ENCODE measurements at places on chromosomes 2 and 18.

- DNase-seq: no peak
Measured at GRCh38 chr2:238850091-238850490, 2.2 kb downstream of the TWIST2 start.

- DNase-seq: no peak
Measured at GRCh38 chr2:180662521-180662920, 317.9 kb upstream of the UBE2E3 start.

- no peak for DNase-seq
Measured at GRCh38 chr2:196256585-196256984, 85.2 kb upstream of the STK17B start.

GRCh38 chr2:215652388-215652787 is 216.5 kb upstream of the FN1 start:
- DNase-seq: no peak

DNA sequence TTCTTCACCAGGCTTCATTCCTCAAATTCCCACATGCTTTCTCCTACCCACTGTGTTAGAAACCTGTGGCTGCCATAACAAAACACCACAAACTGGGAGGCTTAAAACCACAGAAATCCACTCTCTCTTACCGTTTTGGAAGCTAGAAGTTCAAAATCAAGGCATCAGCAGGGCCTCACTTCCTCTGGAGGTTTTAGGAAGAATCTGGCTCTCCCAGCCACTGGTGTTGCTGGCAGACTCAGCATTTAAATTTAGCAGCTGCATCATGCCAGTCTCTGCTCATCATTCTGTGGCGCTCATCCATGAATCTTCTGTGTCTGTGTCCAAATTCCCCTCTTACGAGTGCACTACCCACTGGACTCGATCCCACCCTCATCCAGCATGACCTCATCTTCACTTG is 248.5 kb downstream of the ZNF516 start:
- DNase-seq: no peak

GRCh38 chr2:174765576-174765975 is 1.3 kb upstream of the CHRNA1 start:
- no peak for DNase-seq

DNA sequence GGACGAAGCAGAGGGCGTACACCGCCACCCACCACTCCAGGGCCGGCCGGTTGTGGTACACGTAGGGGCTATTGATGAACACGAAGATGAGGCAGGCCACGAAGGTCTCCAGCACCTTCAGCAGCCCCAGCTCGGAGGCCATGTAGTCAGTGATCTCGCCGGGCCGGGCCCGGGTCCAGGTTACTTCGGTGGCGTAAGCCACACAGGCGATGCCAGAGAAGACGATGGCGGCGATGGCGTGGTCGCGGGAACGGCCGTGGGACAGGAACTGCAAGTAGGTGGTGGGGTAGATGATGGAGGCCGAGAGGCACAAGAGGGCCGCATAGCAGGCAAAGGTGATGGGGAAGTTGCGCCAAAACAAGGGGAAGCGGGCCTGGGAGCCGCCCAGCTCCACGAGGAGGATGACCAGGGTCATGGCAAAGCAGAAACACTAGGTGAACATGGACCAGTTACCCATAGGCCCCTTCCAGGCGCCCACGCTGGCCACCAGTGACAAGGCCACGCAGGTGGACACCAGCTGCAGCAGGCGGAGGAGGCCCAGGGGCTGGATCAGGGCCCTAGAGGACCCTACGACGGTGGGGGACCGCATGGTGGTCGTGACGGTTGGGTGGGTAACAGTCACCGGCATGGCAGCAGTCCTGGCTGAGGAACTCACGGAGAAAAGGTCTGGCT is 128.4 kb upstream of the FAM98A start:
- DNase-seq: no peak

DNA sequence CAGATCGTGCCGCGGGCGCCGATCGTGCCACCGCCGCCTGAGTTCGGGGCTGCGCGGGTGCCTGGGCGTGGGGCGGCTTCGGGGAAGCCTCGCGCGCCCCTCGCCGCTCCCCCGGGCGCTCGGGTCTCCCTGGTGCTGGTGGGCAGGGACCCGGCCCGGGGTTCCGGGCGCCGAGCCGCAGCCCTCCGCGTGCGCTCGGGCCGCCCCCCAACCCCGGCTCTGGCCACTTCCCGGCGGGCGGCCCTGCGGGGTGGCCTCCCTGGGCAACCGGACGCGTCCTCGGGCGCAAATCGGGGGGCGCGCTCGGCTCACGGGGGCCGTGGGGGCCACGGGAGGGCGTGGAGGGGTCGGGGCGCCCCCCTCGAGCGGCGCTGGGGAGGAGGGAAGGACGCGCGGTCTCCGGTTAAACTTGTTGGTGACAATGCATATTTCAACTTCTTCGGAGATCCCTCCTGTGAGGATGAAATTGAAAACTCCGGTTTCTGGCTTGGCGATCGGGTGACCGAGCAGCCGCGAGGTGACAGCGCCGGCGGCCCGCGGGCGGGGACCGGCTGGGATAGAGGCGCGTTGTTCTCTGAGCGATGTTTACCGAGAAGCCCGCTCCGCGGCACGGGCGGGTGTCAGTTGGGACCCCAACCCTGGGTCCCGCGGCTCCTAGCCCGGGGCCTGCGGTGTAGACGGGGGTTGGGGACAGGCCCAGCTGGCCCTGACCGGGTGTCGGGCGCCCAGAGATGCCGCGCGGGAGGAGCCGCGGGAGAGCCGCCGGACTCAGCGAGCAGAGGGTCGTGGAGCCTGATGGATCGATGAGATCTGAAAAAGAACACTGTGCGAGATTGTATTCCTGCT is 676 bp downstream of the SH3BP4 start:
- no peak for DNase-seq

- DNase-seq: peak; percentile 71
Measured at GRCh38 chr2:158457092-158457825, 507 bp downstream of the PKP4 start.

- no peak for DNase-seq
Measured at GRCh38 chr2:190352668-190353536, 9.5 kb downstream of the INPP1 start.

DNA sequence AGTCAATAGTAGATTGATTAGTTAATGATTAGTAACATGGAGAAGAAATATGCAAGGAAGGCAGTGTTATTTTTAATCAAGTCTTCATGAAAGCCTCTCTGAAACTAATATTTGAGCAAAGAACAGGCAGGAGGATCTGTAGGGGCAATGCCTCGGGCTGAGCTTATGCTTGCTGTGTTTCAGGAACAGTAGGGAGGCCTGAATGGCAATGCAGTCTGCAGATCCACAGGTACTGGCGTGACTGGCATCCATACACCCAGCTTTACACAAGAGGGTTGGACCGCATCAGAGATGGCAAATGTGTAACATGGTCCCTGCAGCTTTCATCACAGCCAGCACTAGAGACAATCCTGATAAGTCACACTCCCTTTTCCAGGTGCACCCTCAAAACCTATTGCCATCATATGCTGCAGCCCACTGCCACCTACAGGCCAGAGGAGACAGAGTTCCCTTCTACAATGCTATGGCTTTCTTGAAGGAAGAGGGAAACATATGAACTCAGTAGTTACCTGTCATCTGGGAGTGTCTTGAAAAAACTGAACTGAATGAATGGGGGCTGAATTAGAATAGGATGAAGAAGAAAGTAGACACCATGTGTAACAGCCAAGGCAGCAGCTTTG is 582.4 kb upstream of the RAB6C start:
- DNase-seq: peak; percentile 77

DNA sequence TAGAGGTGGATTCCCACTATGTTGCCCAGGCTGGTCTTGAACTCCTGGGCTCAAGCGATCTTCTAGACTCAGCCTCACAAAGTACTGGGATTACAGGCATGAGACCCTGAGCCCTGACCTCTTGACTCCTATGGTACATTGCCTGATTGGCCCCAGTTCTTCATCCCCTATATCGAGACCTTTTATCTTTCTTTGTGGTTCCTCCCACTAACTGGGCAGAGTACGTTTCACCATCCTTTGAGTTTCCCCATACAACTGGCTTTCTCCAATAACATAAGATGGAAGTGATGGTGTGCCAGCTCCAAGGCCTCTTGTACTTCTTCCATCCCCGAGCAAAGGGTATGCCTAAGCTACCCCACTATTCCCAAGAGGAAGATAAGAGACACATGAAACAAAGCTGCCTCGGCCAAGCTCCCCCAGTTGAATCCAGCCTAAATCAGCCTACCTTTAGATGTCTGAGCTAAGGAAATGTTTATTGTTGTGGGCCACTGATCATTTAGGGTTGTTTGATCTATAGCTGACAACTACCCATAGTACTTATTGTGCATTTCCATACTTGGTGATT is 8.3 kb upstream of the TMEM247 start:
- DNase-seq: no peak

DNA sequence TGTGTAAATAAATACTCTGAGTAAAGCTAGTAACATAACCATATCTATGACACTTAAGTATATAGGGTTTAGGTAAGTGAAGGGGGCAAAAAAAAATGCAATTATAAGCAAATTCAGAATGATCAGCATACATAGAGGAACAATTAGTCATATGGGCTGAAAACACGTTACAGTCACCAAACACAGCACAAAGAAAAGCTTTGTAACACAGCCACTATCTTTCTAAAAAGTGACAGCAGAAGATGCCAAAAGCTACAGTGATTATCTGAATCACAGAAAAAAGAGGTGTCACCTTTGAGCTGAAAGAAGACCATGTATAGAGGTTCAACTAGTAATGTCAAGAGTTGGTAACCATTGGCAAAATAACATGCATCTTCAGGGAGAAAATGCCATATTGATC is 115.5 kb downstream of the ERBB4 start:
- DNase-seq: no peak

DNA sequence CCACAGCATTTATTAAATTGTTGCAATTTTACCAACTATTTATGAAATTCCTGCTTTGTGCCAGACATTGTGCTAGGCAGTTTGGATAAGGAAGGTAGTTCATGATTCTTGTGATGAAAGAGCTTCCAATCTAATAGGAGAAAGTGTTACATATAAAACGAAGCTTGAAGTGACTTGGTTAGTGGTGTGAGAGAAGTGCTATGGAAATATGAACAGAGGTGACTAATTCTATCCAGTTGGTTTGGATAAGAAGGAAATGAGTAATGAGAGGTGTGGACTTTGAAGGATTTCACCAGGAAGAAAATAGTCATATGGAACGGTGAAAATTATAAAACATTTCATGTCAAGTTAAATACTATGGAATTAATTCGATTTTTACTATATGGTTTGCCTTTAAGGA is 48.6 kb downstream of the EML6 start:
- no peak for DNase-seq

DNA sequence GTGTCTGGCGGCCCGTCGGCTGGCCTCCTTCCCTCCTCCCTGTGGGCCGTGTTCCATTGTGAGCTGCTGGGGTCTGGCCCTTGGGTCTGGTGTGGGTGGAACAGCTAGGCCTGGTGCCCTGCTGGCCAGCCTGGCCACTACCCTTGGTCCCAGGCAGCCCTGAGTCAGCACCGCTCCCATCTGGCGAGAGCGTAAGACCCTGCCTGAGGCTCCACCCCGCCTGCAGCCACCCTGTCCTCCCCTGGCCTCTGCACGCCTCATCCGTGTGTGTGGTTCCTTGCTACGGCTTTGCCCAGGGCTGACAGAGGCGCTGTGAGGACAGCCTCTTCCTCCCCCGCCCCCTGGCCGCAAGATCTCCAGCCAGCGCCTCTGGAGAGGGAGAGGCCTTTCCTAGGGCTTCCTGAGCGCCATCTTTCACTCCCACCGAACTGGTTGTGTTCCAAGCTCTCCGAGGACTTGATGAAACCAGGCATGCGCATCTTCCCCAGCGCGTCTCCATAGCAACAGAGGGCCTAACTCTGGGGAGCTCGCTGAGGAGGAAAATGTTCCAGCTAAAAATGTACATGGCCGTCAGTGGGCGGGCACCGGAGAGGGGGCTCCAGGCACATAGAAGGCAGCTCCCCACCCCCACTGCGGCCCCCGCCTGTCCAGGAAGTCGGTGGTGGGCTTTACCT is 83.0 kb downstream of the STPG4 start:
- DNase-seq: peak; percentile 60

DNA sequence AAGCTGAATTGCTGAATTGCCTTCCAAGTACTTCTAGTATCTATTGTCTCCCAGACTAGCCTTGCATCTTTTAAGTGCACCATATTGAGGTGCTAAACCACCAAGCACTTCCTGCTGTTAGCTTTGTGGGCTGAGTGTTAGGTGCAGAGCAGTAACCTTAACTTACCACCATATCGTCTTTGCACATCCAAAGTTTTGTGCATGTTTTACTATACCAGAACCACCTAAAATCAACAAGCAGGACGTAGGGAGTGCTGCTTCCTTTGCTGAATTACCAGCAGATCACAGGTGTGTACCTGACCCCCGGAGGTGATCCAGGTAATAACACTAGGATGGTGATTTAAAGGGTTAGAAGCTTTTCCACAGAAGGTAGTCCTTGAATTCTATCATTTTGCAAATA is 359.9 kb upstream of the HNRNPA3 start:
- peak; percentile 32 for DNase-seq

DNA sequence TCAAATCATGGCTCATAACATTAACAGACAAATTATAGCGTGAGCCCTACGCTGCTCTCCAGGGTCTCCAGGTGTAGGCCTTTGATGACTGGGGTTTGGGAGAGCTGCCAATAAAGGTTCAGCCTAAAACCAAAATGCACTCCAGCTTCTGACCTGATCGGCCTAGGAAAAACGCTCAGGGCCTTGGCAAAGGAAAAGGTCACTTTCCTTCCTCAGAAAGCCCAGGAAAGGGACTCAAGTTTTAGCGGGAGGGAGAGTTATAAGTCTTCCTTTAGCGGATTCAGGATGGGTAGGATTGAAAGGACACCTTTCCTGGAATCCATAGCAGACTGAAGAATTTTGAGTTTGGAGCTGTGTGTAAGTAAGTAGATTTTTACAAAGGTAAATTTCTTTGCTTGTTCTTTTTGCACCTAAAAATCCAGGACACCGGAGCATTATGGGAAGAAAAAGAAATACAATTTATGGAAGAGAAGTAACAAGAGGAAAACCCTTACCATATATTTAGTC is 8.8 kb downstream of the EVX2 start:
- DNase-seq: no peak

DNA sequence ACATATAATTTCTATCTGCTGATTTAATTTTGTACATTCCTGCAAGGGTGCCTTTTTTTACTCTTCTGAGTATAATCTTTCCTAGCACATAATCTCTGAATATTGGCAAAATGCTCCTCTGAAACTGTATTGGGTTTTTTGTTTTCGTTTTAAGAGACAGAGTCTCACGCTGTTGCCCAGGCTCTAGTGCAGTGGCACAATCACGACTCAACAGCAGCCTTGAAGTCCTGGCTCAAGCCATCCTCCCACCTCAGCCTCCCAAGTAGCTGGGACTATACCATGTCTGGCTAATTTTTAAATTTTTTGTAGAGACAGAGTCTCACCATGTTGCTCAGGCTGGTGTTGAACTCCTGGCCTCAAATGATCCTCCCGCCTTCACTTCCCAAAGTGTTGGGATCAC is 104.9 kb downstream of the SPTBN1 start:
- no peak for DNase-seq
